Stimulated activated naive CD4-positive, alpha-beta T cell treated with Interleukin-2 at 50 U/mL for 16 hours (primary cell): ENCODE measurements at places on chromosomes 1 and 21.

DNA sequence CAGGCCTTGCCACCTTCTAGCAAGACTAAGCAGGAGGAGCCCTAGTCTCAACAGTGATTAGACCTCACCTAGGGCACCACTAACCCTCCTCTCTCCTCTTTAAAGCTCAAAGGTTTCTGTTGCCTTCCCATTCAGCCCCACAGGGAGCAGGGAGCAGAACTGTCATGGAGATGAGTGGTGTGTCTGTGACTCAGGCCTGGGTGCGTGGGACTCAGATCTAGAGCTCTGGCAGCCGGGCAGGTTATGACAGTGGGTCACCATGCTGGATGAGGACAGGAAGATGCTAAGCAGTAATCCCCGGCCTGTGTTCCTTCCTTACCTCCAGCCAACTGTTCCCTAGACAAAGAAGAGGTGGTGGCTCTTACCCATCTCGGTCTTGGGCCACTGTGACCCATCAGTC, 60.1 kb upstream of the COA6 start:
- peak; percentile 31 for DNase-seq

- DNase-seq: no peak
Observed at GRCh38 chr1:21212126-21212525, 35.4 kb upstream of the EIF4G3 start.

DNA sequence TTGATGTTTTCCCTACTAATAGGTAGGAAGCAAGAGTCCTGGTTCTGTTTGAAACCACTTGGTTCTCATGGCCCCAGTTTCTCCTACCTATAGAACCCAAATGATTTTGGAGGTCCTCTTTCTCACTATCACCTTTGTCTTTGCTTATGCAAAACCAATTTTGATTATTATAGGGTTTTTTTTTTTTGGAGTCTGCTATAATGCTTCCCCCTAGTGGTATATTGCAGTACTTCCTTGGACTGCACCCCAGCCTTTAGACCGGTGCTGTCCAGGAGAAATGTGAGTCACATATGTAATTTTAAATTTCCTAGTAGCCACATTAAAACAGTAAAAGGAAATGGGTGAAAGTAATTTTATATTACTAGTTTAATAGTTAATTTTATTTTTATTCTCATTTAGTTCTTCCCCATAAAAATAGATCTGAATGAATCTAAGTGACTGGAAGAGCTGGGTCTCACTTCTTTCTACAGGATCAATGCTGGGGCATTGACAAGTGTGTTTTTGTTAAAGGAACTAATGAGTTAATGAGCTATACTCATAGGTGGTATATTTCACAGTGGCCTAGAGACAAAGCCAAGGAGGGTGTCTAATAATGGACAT, 10.6 kb downstream of the FCMR start:
- no peak for DNase-seq

GRCh38 chr1:201347498-201348210, 29.8 kb downstream of the TNNT2 start:
- no peak for DNase-seq

- no peak for DNase-seq
Observed at GRCh38 chr1:155131285-155131684, 3.6 kb downstream of the EFNA1 start.

DNA sequence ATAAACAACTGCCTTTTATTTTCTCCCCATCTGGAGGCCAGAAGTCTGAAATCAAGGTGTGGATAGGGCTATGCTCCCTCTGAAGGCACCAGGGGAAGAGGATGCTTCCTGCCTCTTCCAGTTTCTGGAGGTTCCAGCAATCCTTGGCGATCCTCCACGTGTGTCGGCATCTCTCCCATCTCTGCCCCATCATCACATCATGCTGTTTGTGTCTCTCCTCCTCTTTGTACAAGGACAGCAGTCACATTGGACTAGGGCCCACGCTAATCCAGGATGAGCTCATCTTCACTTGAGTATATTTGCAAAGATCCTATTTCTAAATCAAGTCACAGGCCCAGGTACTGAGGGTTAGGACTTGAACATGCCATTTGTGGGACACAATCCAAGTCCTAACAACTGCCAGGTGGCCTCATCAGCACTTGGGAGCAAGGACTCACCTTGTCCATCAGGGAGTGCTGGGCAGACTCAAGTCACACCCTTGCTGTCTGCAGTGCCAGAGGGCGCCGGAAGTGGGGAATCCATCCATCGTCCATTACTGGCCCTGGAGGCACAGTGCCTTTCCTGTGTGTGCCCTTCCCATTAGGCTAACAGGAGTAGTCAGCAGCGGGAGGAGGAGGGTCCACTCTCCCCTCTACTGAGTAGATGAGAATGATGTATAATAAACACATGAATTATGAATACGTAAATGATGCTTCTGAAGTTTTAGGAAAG, 185.4 kb upstream of the AJAP1 start:
- DNase-seq: no peak

- DNase-seq: no peak
Observed at GRCh38 chr1:232139444-232139843, 490.5 kb downstream of the SIPA1L2 start.

GRCh38 chr1:118204648-118205047, 19.6 kb upstream of the SPAG17 start:
- DNase-seq: no peak

DNA sequence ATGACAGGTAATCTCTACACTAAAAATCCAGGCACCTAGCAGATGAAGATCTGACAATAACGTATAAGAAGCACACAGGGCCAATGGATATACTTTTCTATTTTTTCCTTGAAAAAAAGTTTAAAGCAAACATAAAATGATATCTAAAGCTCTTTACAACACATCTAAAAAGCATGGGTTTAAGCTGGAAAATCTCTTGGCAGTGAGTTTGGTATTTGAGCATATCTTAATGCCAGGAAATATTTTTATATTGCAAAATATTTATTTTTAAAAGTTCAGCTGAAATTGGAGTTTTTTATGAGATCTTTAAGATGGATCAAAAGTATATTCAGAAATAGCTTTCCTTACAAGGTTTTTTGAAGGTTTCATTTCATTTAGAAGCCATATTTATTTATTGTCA, 40.5 kb downstream of the SLC5A9 start:
- no peak for DNase-seq

- DNase-seq: no peak
Observed at GRCh38 chr1:151713874-151714273, 2.7 kb downstream of the CELF3 start.

DNA sequence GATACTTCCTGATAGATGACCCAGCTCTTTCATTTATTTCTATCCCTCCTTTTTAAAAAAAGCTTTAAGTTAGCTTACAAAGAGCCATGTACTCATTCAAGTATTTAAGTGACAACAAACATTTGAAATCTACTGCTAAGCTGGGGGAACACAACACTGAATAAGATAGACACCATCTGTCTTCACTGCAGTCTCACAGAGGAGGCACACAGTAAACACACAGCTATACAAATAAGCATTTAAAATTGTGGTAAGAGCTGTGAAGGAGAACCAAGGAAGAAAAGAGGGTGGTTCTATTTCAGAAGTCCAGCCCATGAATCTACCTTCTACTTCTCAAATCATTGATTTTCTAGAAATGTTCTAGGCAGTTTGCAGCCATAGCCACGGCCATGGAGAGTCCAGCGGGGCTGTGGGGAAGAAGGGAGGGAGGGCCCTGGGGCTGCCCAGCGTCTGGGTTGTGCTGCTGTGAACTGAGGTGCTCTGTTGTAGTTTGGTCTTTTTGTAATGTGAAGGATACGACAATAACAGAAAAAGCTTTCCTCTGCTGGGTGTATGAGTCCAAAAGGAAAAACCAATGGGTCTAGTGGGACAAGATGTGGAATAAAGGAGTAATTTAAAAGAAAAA, 28.2 kb downstream of the PRDM2 start:
- DNase-seq: no peak

GRCh38 chr1:65253800-65254319, 55.5 kb upstream of the DNAJC6 start:
- DNase-seq: no peak

- DNase-seq: no peak
Observed at GRCh38 chr1:27010226-27010994, 2.2 kb downstream of the TENT5B start.

- no peak for DNase-seq
Observed at GRCh38 chr21:42820616-42821465, 58.5 kb downstream of the WDR4 start.

GRCh38 chr21:34526618-34527290, 14.7 kb upstream of the KCNE1 start:
- peak; percentile 31 for DNase-seq

DNA sequence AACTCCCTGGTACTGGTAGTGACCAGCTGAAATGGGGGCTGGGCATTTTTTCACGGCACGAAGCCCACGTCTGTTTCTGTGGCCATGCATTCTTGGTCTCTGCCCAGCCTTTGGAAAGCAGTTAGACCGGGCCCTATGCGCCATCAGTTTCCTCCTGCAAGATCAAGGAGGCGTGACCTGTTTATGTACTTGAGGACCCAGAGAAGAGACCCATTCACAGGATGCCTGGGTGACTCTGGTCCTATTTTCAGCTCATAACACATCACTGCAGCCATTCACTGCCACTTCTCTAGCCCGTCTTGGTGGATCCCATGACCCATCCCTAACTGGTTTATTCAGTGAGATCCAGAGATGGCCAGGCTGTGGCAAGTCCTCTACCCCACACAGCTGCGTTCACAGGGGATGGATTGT, 70.4 kb downstream of the SPSB1 start:
- DNase-seq: no peak

DNA sequence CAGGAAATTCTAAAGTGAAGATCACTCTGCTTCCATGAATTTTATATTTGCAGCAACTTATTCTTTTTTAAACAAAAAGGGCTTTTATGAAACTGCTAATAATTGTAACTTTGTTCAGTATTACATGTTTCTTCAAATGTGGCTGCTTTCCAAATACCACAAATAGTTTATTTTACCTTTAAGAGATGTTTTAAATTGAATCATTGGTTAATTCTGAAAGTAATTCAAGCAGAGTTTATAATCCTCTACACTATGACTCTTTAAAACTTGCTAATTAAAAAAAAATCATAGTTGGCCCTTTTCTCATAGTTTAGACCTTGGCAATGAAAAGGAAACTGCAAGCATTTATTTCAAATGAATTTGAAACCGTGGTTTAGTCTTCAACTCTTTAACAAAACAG, 59.6 kb downstream of the SDCCAG8 start:
- no peak for DNase-seq

- DNase-seq: no peak
Observed at GRCh38 chr1:162726555-162726954, 63.9 kb upstream of the HSD17B7 start.

DNA sequence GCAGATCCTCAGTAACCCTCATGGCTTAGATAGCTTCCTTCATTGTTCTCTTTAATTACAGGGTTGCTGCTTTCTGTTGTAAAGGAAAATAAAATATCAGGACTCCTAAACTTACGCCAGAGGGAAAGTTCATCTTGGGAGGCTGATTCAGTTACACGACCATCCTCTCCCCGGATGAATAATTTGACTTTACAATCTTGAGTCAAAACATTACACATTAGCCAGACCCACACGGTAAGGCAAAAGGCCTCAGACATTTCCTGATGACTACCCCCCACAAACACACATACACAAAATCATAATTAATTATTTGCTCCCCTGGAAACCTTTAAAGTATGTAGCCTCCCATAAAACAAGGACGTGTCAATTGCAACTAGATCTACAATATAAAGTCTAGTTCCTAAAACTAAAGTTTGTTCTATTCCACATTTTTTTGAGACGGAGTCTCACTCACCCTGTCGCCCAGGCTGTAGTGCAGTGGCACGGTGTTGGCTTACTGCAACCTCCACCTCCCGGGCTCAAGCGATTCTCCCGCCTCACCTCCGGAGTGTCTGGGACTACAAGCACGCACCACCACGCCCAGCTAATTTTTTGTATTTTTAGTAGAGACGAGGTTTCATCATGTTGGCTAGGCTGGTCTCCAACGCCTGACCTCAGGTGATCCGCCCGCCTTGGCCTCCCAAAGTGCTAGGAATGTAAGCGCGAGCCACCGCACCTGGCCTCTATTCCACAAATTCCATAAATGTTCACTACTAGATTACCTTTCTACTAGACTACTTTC, 830 bp upstream of the PRDX1 start:
- DNase-seq: no peak

DNA sequence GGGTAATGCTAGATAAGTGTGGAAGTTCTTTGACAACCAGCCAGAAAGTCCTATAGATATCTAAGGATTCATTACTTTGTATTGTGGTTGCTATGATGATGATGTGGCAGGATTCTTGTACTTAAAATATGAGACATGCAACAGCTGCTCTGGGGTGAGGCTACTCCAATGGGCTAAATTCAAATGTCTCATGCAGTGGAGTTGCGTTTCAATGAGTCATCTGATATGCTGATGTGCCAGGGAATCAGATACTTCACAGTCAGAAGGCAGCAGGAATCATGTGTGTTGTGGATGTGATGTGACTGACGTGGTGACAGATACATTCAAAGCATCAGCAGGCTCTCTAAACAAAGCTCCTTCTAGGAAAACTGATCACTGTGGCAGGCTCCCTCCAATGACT, 66.5 kb downstream of the TSEN15 start:
- DNase-seq: no peak

DNA sequence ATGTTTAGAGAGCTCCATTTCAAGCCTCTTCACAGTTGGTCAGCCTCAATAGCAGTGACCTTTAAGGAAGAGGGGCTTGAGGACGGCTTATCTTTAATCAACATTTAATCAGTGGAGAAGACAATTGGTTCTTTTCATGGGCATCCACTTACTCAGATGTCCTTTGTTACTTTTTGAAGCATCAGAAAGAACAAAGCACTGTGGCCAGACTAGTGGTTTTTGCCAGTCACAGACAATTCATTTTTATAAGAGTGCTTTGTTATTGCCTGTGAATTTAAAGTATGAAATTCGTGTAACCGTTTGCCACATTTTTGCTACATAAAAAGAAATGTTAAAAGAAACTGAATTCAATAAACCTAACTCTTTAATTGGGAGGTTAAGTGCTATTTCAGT, 222.8 kb downstream of the TPR start:
- DNase-seq: no peak

DNA sequence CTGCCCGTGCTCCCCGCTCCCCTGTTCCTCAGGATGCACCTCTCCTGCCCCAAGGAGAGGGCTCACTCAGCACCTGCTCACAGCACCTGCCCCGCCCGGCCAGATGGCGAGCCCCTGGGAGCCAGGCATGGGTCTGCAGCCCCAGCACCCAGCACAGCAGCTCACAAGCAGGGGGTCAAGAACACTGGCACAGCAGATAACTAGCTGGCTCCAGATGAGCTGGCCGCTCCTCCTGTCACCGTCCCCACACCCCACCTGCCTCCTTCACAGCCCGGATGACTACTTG, 20.9 kb upstream of the EVA1B start:
- DNase-seq: no peak

GRCh38 chr1:6805004-6805416, 19.8 kb downstream of the CAMTA1 start:
- DNase-seq: no peak

- DNase-seq: peak; percentile 64
Observed at GRCh38 chr1:154999571-155000410, 2.8 kb upstream of the ZBTB7B start.
